Motor neuron (in vitro differentiated cells): ENCODE measurements at places on chromosomes 16 and 17. TPM values are rescaled to one million over a fixed set of nuclear protein-coding genes. Genes with fewer than 3 reads are reported as not detected.
A peak's percentile ranks its signal among the peaks of the same experiment; 100 is the strongest.

DNA sequence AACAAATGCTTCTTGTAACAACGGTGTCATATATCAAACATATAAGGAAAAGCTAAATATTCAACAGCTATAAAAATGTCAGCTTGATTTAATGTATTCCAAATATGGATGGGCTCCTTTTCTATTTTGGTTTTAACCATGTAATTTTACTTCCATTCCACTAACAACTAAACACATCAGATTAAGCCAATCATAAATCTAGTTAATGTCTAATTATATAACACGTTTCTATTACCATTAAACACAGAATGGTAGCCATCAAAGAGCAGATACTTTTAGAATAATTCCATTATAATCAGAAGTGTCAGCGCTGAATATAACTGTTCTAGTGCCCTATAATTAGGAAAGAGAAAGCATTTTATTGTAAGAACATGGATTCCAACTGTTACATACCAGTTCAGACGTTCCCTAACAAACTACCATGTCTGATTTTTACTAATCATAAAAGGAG is 10.0 kb downstream of the CMC2 start:
- ATAC-seq, result no peak

- ATAC-seq, result peak; percentile 16
Measured at GRCh38 chr16:21156767-21157467, 1.6 kb upstream of the LDAF1 start.

Gene TSPAN10
- total RNA-seq, result 1.2 TPM in 2 replicates

- no peak for ATAC-seq
Measured at GRCh38 chr17:55577687-55578086, 66.4 kb upstream of the SMIM36 start.

DNA sequence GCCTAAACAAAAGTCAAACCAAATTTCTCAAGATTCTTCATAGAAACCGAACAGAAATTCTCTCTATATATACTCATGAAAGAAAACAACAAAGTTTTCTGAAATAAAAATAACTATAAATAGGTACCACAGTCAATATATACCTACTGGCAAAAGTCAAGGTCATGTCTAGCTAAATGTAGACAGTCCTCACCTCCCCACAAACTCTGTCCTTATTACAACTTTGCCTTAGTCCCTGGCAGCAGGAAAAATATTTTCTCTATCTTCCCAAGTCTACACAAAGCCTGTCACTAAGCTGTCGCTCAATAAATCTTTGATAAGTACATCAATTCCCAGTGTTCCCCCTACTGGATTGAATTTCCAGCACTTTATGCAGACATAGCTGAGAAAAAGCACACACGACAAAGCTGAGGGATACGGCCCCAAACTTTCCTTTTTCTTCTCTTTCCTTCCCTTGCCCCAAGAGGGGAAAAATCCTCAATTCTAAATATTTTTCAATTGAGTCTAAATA is 2.7 kb downstream of the CFAP20 start:
- ATAC-seq, result no peak

Gene CACNA1G
- total RNA-seq, result 0.78 and 2.2 TPM in 2 replicates

DNA sequence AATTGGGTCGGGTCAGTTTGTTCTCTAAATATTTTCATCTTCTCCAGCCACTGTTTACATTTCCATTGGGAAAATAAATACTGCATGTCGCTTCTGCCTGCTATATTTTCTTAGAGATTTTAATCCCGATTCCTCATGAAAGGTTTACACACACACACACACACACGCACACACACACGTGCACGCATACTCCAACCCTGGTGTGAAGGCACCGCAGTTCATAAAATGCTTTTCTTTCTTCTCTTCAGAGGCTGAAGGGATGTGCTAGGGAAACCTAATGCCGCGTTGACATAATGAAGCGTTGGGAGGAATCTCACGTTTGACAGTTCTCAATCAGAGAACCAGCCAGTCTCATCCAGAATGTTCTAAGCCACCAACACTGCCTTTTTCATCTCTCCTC is 222.9 kb upstream of the IRX3 start:
- no peak for ATAC-seq

Gene ST6GALNAC2
- 1.1 TPM in 1 of 2 replicates, not detected in the other for total RNA-seq

- no peak for ATAC-seq
Measured at GRCh38 chr17:45958994-45959665, 39.9 kb upstream of the STH start.

DNA sequence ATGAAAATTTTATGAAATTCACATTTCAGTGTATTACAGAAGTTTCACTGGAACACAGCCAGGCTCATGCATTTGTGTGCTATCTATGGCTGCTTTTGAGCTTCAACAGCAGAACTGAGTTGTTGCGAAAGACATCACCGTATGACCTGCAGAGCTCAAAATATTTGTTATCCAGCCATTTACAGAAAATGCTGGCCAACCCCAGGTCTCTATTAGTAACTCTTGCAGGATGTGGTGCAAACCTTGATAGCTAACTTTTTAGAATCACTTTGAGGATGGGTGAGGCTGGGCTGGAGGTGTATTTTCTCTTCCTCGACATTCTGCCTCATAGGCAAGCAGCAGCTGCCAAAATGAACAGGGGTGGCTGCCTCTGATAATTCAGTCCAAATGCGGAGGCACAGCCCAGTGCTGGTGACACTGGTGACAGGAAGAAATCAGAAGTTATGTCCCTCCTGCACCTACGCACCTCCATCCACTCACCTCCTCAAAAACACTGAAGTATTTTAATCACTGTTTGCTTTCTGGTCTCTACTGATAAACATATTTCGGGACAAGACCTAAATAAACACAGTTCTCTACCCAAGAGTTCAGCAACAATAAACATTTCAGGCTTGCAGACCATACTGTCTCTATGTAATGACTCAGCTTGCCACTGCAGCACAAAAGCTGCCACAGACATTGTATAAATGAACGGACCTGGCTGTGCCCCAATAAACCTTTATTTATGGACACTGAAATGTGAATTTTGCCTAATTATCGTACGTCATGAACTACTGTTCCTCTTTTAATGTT is 28.5 kb downstream of the ARHGAP17 start:
- peak; percentile 65 for ATAC-seq

Gene ITGB3
- total RNA-seq, result 0.08 and 0.50 TPM in 2 replicates

DNA sequence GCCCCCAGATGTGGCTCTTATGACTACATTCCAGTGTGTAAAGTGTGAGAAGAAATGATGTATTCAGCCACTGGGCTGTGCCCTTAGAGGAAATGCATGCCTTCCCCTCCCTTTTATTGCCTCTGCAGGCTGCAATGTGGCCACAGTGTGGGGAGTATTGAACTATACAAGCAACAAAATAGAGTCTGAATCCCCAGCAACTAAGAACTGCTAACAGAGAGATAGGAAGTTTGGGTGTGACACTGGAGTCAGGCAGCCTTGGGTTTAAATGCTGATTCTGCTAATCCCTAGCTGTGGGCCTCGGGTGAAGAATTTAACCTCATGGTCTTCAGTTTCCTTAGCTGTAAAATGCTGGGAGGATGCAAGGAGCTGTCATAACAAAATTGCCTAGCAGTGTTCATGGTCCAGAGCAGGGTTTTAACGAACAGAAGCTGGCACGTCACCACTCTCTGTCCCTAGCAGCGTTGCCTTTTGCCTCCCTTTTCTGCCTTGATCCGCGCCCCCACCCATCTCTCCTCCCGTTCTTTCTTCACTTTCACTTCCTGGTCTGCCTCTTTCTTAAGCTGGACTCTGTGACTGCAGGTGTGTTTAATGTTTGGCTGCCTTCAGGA is 50.3 kb downstream of the KPNA2 start:
- no peak for ATAC-seq
